ENCODE measurements at places on chromosomes 16 and 17.

DNA sequence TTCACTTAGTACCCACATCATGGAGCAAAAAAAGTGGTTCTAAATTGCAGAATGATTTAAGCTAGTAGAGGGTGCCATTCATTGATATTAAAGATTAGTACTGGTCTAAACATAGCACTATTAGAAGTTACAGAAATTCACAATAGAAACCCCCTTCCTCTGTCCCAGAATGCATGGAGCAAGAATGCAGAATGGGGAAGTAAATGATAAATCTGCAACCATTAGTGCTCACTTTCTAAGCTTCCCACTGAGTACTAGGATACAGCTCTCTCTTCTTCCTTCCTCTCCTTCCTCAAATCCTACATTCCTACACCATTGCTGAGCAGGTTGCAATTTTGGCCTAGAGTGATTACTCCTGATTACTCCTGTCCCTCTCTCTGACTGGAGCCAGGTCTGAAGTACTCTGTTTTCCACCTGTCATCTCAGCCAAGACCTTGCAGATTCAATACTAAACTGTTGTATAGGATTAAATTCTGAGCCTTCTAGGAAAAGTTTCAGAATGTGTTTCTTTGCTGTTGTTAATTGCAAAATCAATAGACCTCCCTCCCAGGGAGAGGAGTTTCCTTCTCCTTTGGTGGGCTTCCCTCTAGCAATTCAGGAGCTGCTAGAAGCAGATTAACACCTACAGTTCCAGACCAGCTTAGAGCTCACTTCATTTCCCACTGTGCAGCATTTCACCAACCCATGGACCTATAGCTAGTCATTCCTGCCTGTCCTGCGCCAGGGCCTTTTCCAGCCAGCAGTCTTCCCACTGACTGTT is 165.5 kb upstream of the TBX2 start:
- peak; percentile 25 for DNase-seq

DNA sequence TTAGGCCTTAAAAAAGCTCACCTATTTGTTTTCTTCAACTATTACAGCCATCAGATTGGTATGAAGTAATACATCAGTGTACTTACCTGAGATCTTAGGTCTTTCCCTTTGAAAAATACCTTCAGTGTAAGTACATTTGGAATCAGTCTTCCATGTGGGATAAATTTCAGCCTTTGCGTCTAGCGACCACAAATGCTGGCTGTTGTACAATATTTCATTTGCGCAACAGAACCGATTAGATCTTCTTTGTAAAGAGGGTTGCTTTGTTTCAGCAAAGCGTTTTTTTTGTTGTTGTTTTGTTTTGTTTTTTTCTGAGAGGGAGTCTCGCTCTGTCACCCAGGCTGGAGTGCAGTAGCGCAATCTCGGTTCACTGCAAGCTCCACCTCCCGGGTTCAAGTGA is 394.0 kb downstream of the CPPED1 start:
- DNase-seq = no peak

GRCh38 chr16:83312718-83313245 is 495.0 kb upstream of the HSBP1 start:
- DNase-seq = no peak

- DNase-seq = no peak
Observed at GRCh38 chr16:20944861-20945574, 44.4 kb downstream of the LYRM1 start.

DNA sequence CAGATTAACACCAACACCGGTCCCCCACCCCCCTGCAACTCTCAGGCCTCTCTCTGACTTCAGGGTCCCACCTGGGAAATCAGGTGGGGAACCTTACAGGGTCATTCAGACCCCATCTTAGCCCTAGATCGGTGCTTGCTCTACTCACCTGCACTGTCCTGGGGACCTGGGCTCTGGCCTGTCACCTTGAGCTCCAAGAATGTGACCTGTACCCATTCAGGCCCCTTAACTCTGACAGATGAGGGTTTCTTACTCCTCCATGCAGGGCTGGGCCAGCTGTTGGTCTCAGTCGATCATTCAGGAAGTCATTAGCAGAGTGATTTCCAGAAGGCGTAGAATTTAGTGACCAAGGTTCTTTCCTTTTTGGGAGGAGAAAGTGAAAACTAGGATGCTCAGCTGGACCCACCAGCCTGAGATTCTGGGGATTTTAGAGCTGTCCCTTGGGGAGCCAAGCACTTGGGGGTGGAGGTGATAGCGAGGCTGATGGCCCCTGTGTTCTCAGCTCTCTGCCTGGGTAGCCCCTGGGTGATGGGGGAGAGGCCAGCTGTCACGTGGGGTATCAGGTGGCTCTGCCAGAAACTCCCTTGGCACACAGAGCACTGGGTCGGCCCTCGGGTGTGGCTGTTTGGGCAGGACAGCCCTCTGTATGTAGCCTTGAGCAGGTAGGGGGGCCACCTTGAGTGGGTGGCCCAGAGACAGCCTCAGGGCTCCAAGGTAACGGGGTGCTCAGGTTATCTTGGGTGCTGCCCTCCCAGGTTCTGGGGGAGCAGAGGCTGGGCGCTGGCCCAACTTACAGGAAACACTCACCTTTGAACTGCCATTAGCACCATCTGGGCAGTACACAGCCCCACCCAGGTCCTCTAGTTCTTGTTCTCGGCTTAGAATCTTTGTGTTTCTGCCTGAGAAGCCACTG is 724 bp downstream of the MVP start:
- DNase-seq = no peak

- DNase-seq = no peak
Observed at GRCh38 chr17:76797241-76797840, 59.4 kb downstream of the MFSD11 start.

GRCh38 chr17:72305472-72305871 is 184.7 kb downstream of the SOX9 start:
- DNase-seq = no peak

GRCh38 chr16:1042866-1043265 is 29.7 kb upstream of the SSTR5 start:
- DNase-seq = no peak

GRCh38 chr17:34146440-34147043 is 108.5 kb upstream of the CCL2 start:
- peak; percentile 77 for DNase-seq

- DNase-seq = peak; percentile 79
Observed at GRCh38 chr17:45052052-45052772, 780 bp upstream of the DCAKD start.

DNA sequence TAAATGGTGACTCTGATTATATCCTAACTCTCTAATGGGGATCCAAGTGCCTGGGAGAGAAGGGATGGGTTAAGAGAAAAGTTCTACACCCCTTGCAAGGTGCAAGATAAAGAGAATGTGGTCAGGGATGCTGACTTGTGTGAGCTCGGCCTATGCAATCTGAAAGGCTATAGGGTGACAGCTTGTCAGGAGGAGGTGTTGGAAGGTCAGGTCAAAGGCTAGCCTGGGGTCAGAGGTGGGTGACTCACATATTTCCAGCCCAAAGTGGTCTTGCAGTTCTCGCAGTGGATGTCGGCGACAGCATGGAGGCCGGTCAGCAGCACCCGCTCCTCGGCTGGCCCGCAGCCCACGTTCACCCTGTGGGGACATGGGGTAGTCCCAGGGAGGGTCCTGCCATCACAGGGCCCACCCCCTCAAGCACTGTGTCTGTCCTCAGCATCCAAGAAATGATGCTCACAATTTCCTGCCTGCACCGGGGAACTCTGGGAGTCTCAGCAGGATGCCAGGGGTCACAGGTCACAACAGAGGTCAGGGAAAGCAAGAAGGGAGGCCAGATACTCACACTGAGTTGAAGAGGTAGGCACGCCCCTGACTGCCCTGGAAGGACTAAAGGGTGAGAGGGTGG is 1.4 kb downstream of the YPEL3 start:
- DNase-seq = peak; percentile 12

DNA sequence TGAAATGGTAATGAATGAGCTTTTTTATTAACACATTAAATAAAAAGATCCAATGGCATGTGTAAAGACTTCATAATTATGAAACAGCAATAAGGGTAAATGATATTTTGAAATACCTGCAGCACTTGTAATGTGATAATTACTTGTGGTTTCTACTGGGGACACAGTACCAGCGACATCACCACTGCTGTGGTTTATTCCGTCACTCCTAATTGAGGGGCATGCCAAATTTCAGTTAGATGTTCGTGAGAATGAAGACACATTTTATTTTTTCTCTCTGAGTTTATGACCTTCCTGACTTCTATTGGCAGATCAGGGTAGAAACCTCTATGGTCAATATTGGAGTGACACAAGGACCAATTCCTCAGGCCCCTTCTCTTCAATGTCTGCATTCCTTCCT is 131.9 kb upstream of the XYLT1 start:
- no peak for DNase-seq

DNA sequence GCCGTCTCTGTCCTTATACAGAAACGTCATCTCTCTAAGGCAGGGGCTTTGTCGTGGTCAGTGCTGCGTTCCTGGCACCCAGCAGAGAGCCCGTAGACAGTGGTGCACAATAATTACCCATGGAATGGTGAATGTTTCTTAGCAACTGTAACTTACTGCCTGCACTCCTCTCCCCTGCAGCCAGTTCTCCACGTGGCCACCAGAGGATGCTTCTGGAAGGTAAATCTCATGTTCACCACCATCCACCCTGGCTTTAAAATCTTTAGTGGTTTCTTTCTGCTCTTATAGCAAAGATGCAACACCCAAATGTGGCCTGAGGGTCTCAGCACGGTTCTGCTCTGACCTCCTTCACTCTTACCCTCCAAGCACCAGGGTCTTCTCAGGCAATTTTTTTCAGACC is 150.8 kb downstream of the GRIN2A start:
- DNase-seq = no peak

DNA sequence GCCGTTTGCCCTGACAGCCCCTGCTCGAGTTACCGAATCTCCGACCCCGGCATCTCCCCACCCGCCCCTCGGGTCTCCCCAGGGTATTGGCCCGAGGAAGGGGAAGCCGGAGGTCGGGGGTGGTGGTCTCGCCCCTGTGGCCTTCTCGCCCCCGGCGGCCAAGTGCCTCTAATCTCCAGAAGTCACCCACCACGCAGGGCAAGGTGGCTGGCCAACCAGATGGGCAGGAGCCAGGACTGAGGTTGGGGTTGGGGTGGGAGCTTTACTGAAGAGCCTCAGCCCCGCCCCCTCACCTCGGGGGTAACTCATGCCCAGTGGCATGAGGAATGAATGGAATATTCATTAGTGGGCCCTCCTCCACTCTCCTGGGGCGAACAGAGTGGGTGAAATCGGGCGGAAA is 637 bp downstream of the DHRS11 start:
- DNase-seq = peak; percentile 66

GRCh38 chr16:89723279-89724250 is 2.2 kb downstream of the ZNF276 start:
- DNase-seq = no peak
